ENCODE measurements at places on chromosomes 5 and 9.

DNA sequence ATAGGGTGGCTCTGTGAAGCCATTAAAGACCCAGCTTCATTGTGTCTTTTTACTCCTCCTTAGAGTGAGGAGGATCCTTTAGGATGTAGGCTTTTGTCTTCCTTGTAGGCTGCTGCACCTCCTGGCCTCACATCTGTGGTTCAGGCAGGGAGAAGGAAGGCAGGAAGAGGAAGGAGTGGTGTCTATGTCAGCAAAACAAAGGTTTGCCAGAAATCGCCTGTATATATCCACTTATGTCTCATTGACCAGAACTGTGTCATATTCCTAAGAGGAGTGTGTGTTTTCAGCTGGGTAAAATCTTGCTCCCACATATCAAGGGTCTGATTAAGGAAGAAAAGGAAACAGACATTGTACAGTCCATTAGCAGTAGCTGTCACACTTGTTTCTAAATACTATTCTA, 213.8 kb downstream of the ARHGAP26 start:
- DNase-seq = no peak

GRCh38 chr9:96859461-96860198, 5.3 kb upstream of the ZNF782 start:
- DNase-seq = peak; percentile 97

DNA sequence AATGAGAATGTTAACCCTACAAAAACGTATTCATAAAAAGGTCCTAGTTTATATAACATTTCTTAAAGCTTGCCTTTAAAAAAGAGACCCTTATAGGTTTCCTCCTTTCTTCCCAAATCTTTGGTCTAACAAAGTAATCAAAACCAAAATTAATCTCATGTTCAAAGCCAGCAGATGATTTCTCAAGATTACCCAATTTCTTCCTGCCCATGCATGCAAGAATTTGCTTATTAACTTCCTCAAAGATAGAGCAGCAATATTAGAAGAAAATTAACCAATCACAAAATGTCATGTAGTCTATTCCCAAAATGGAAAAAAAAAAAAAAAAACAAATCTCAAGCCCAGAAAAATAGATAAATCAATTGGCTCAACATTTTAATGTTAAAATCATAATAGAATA, 114.9 kb downstream of the MLLT3 start:
- DNase-seq = no peak

DNA sequence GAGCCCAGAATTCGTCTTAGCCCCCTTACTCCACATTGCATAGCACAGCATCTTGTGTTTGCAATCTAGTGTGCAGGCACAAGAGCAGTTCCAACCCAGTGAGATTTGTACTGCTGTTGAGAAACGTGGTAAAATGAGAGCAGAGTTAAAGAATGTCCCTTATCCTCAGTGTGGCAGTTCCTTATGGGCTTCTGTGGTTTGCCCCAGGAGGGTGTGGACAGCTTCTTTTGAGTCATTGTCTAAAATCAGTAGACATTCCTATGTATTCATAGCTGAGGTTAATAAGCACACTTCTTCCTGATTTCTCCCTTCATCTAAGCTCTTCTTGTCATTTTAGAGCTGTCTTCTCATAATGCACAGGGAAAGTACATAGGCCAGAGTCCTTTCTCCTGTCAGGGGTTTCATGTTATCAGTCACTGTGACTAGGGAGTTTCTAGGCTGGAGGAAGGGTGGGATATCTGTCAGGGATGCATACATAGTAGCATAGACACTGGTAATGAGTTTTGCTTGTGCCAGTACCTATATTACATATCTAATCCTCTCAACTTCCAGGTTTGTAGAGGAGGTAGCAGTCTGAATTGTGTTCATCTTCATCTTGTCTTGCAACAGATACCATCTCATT, 2.0 kb upstream of the CAVIN4 start:
- no peak for DNase-seq

All from islet precursor cell (in vitro differentiated cells).